ENCODE measurements at places on chromosomes 12 and 14.

DNA sequence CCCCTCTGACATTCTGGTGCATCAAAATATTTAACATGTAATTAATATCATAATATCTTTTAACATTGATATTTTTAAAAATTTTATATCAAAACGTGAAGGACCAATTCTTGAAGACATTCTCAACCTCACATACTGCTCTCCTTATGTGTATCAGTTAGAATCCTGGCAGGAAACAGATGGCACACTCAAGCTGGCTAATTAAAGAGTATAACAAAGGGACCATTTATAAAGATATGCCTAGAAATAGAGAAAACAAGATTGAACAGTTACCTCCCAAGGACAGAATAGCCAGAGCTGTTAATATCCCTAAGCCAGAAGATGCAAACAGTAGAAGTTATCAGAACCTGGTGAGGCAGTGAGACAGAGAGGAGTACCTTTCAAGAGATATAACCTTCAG lies 368.7 kb downstream of the NELL2 start:
- no peak for DNase-seq

- DNase-seq: no peak
Observed at GRCh38 chr14:80549141-80549540, 337.8 kb upstream of the DIO2 start.

DNA sequence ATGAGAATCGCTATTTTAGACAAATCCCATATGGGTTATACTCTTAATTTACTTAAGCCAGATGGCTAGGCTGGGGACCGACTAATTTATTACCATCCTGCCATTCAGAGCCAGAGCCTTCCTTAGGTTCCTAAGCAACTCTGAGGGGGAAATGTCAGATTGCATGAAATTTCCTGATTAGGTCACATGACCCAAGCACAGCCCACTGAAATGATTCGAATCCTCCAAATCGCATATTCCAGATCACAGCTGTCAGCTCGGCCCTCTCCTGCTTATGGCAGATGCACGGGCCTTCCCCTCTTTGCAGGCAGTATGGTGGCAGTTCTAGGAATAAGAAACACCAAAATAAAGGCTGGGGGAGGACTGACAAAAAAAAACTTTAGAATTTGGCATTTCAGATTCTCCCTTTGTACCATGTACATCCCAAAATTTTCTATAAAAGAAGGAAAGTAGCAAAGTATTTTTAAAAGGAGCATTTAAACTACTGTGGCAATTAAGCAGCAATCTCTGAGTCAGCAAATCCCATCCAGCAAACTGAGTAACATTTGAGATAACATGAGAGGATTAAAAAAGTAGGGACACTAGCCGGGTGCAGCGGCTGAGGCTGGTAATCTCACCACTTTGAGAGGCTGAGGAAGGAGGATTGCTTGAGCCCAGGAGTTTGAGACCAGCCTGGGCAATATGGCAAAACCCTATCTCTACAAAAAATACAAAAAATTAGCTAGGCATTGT lies 30.5 kb upstream of the NUDT4 start:
- no peak for DNase-seq

- DNase-seq: no peak
Observed at GRCh38 chr12:107917912-107918800, 143.7 kb downstream of the ASCL4 start.

DNA sequence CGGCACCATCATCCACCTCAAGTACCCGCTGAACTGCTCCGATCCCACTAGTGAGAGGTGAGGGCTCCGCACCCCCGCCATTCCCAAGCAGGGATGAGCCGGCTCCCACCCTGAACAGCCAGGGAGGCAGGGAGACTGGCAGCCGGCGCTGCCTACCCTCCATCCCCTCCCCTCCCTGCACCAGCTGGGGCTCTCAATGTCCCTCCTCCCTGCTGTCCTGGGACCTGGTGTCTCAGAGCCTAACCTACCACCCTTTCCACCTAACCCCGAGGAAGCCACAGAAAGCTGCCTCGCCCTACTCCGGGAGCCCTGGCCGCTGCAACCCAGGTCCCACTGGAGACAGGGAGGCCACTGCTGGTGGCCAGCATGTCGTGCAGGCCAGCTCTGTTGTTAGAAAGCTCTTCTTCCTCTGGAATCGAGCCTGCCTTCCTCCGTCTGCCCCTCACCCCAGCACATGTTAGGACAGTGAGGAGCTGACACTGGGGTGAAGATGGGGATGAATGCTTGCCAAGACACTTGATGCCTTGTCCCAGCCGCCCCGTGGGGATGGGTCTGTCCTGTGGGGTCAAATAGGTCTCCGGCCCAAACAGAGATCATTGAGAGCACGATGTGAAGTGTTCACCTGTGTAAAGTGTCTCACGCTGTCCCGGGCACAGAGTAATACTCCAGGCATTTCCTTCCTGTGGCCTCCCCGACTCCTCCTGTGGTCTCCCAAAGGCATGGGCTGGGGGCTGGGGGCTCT lies 1.1 kb downstream of the PTPN6 start:
- DNase-seq: no peak

- no peak for DNase-seq
Observed at GRCh38 chr12:105993766-105994555, 144.8 kb downstream of the NUAK1 start.

DNA sequence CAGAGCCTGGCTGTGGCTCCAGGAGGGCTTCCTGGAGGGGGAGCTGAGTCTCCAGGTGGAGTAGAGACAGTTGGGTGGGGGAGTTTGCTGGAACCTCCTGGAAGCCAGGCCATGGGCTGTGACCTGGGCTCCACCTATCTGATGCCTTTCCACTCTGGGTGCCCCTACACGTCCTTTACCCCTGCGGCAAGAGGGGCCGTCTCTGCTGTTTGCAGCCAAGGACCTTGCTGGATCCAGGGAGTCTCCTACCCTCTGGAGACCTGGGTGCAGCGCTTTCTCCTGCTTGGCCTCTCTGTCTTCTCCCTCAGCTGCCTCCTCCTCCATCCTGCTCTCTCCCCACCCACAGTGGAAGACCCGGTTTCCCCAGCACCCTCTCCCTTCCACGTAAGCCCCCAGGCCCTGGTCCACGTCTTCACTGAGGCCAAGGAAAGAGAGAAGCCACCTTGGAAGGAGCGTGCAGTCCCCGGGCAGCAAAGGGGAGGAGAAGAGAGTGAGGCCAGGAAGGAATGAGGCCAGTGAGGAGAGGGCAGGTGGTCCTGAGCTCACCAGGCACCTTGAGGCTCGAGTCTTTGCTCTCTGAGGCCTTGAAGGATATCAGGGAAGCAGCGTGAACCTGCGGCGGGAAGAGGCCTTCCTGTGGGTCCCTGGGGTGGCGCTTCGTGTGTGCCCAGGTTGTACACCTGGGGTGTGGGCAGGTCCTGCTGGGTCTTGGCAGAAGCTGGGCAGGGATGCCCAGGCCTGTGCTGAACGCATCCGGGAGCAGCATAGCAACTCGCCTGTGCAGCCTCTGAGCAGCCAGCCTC lies 294.3 kb upstream of the RTL1 start:
- DNase-seq: no peak

GRCh38 chr12:22799503-22799902 lies 174.5 kb downstream of the ETNK1 start:
- DNase-seq: no peak

GRCh38 chr14:90114554-90114953 lies 52.8 kb downstream of the KCNK13 start:
- DNase-seq: no peak

DNA sequence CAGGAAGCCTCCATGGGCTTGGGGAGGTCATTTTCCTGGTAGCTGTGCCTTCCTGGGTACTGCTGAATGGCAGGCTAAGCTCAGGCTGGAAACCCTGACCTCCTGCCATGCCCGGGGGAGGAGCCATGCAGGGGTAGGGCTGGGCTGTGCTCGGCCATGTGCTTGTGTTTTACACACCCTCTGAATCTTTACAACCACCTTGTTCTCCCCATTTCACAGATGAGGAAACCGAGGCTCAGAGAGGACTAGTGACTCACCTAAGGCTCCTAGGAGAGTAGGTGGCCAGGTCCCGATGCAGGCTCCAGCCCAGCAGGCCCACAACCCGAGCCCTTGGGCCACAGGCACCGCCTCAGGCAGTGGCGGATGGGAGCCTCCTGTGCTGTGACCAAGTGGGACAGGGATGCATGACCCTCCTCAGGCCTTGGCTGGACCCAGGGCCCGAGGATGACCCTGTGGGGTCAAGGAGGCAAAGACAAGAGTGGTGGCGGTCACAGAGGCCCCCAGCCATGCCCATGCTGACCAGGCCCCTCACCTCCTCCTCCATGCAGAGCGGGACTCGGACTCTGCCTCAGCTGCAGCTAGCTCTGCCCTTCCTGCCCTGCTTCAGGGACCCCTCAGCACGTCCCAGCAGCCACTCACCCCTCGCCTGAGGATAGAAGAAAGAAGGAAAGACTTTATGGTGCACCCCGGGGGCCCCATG lies 136.1 kb downstream of the CALM1 start:
- DNase-seq: no peak

All from CD4-positive, alpha-beta T cell treated with Interleukin-12 subunit alpha and Interleukin-12 subunit beta, for 1 hour (primary cell).